Activated naive CD4-positive, alpha-beta T cell treated with anti-CD3 and anti-CD28 coated beads, Interleukin-2, amount 50 U/mL, for 72 hours (primary cell): ENCODE measurements at places on chromosomes 11 and 22.

DNA sequence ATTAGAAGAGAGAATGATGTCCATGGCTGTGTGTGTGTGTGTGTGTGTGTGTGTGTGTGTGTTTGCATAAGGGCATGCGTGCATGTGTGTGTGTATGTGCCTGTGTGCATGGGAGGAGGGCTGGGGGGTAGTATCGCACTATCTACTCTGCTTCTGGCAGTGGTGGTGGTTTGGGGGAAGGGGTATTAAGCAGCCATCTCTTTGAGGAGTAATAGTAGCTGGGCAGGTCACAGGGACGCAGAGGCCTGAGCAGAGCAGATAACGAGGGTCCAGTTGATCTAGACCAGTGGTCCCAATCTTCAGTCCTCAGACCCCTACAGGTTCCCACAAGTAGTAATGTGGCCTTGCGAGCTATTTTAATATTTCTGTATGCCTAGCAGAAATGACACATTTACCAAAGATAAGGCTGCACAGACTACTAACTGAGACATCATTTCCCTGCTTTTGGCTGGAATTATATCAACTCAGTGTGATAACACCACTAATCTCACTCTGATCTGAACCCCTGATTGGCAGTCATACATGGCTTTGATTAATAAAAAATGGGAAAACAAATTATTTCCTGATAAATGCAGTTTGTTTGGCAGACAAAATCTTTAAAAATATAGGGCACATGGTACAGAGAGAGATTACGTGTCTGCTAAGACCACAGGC, 354.3 kb downstream of the BUD13 start:
- no peak for DNase-seq

DNA sequence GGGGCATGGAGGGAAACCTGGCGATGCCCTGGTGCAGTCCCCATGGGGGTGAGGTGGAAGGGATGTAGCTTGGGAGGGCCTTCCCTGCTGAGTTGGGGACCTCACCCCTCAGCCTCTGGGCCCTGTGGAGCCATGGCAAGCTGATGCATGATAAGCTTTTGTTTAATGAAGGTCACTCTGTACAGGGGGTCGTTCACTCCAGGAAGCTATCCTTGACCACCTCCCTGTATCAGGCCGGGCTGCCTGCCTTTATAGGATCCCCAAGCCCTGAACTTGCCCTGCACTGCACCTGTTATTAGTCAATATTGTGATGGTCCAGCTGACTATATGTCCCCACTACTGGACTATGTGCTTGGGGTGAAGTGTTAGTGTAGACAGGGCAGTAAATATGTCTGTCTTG, 49.7 kb upstream of the MYEOV start:
- DNase-seq = peak; percentile 38

DNA sequence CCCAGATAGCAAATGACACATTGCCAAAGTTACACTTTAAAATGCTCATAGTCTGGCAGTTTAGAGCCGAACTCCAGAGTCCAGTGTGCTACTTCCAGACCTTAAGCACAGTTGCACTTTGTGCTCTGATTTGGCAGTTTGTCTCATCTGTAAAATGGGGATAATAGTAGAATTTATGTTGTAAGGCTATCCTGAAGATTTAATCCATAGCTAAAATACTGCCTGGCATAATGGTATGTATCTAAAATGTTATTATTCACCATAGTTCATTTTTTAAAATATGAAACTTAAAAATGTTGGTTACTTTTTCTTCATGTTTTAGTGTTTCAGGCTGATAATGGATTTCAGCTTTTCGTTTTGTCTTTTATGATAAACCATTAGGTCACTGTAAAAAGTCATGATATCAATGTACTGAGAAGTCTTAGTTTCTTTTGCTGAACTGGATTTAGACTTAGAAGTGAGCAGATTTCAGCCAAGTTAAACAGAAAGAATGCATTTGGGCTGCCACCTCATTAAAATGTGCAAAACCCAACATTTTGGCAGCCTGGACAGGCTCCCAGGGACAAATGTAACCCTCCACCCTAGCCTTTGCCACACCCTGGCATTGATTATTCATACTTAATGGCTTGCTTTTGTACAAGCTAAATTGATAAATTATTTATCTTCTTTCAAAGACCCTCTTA, 933 bp downstream of the OLFML1 start:
- DNase-seq = no peak

GRCh38 chr11:120192831-120193625, 17.8 kb upstream of the OAF start:
- no peak for DNase-seq

GRCh38 chr22:39457556-39458443, 988 bp downstream of the MGAT3 start:
- DNase-seq = no peak

GRCh38 chr22:45532235-45532631, 29.6 kb downstream of the FBLN1 start:
- no peak for DNase-seq

DNA sequence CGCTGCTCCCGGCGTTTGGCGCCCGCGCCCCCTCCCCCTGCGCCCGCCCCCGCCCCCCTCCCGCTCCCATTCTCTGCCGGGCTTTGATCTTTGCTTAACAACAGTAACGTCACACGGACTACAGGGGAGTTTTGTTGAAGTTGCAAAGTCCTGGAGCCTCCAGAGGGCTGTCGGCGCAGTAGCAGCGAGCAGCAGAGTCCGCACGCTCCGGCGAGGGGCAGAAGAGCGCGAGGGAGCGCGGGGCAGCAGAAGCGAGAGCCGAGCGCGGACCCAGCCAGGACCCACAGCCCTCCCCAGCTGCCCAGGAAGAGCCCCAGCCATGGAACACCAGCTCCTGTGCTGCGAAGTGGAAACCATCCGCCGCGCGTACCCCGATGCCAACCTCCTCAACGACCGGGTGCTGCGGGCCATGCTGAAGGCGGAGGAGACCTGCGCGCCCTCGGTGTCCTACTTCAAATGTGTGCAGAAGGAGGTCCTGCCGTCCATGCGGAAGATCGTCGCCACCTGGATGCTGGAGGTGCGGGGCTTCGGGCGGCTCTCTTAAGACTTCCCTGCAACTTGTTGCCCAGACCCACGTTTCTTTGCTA, at the start of gene CCND1:
CCND1 (plus strand) TSS at position 162 of the 587 bp plus-strand sequence; CDS start at position 320, 158 bp downstream.
- peak; percentile 23 for DNase-seq

- DNase-seq = no peak
These were observed 258 bp downstream of the CFAP68 start for GRCh38 chr11:111879637-111879960.

GRCh38 chr11:66002648-66003225, 434 bp downstream of the BANF1 start:
- DNase-seq = no peak

GRCh38 chr11:40508303-40508702, 951.1 kb downstream of the LRRC4C start:
- DNase-seq = no peak
